ENCODE measurements at places on chromosomes 7 and 10.

DNA sequence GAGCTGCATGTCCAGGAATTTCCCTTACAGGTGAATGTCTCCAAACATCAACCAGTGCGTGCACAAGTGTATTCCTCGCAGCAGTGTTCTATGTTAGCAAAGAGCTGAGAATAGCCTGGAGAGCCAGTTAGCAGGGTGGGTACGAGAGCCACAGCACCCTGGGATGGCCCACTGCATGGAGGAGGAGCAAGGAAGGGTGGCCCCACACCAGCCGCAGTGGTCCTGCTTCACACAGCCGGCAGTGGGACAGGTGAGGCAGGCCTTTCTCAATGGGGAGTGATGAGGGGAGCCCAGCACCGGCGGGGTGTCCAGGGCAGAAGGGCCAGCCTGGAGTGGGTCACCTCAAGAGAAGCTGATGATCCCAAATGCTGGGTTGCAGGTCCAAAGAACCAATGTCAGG, 240.7 kb downstream of the TCERG1L start:
- no peak overlapping the region for H3K27ac ChIP-seq
- no peaks in the 10 kb centered on the region for H3K36me3 ChIP-seq

GRCh38 chr10:71622616-71623015, 97.0 kb downstream of the C10orf105 start:
- peaks cover 22% of the 10 kb centered on the region for H3K4me1 ChIP-seq
- peak overlapping the region; percentile 58 for H3K27ac ChIP-seq
- H3K27me3 ChIP-seq = no peaks in the 10 kb centered on the region

- H3K4me1 ChIP-seq = no peaks in the 10 kb centered on the region
- no peaks in the 10 kb centered on the region for H3K36me3 ChIP-seq
- no peak for DNase-seq
- no peak overlapping the region for H3K27ac ChIP-seq
- no peaks in the 10 kb centered on the region for H3K27me3 ChIP-seq
Measured at GRCh38 chr7:139799586-139799985, 21.8 kb upstream of the HIPK2 start.

- no peaks in the 10 kb centered on the region for H3K36me3 ChIP-seq
- DNase-seq = no peak
- no peaks in the 10 kb centered on the region for H3K4me1 ChIP-seq
- no peak overlapping the region for H3K4me3 ChIP-seq
- no peaks in the 10 kb centered on the region for H3K27me3 ChIP-seq
Measured at GRCh38 chr7:33137103-33137502, 7.7 kb downstream of the BBS9 start.

DNA sequence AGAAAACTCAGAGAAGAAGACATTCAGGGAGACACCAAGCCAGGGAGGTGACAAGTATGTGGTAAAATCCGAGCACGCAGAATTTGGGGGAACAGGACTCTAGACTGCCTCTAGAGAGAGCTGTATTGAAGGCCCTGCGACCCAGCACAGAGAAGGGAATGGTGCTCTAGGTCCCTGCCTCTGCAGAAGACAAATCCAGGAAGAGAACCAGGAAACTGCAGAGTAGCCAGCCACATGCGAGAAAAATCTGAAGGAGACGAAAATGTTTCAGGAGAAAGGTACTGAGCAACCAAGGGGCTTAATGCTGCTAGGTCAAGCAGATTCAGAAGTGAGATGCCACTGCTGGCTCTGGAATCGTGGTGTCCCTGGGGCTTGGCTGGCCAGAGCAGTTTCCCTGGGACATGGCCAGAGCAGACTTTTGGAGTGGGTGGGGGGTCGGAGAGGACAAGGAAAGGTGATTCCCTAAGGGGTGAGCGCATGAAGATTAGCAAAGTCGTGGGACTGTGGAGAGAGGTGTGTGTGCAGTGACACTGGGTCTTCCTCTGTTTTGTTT, 158.0 kb upstream of the KLF6 start:
- H3K4me3 ChIP-seq = no peak overlapping the region
- H3K27ac ChIP-seq = no peak overlapping the region
- H3K27me3 ChIP-seq = no peaks in the 10 kb centered on the region
- no peak for DNase-seq
- peaks cover 13% of the 10 kb centered on the region for H3K4me1 ChIP-seq
- peaks cover 2% of the 10 kb centered on the region for H3K36me3 ChIP-seq

DNA sequence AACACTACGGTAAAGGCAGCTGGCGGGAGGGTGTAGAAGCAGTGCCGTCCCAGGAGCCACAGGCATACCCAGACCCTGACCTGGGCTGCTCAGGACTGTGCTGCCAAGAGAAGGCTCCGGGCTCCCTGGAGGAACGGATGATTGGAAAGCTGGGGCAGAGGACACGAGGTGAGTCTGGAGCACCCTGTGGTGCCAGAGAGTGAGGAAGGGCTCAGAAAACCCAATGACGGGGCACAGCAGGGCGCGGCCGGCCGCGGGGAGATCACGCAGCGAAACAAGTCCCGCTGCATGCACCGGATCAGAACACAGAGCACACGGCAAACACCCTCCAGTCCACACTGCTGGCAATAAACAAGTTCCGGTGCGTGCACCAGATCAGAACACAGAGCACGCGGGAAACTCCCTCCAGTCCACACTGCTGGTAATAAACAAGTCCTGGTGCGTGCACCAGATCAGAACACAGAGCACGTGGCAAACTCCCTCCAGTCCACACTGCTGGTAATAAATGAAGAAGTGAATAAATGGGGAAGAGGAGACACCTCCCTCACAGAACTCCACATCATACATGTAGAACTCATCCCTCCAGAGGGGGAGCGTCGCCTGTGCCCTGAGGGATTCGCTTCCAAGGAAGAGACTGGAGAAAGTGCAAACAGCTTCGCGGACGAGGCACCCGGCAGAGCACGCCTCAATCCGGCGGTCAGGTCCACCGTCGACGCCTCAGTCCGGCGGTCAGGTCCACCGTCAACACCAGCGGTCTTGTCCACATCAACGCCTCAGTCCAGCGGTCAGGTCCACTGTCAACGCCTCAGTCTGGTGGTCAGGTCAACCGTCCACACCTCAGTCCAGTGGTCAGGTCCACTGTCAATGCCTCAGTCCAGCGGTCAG, 265.0 kb downstream of the MAD1L1 start:
- H3K27ac ChIP-seq = no peak overlapping the region

DNA sequence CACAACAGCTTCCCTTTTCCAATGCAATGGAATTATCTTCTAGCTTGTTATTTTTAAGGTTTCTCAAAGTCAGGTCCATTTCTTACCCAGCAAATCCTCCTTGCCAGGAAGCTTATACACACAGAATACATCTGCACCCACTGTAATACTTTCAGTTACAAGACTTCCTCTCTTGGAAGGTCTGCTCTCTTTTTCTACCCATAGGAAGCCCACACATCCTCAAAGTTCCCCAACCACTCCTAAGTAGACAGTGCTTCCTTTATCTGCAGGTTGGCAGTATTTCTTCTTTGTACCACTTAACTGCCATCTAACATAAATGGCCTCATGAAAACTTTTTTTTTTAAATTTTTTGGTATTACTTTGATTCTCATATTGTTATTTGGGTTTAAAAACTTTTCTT, 155.6 kb downstream of the TAX1BP1 start:
- no peaks in the 10 kb centered on the region for H3K27me3 ChIP-seq
- H3K4me3 ChIP-seq = no peak overlapping the region
- DNase-seq = no peak
- no peak overlapping the region for H3K27ac ChIP-seq
- no peaks in the 10 kb centered on the region for H3K4me1 ChIP-seq
- no peaks in the 10 kb centered on the region for H3K36me3 ChIP-seq

- no peak overlapping the region for H3K27ac ChIP-seq
- H3K4me3 ChIP-seq = no peak overlapping the region
- no peaks in the 10 kb centered on the region for H3K27me3 ChIP-seq
- DNase-seq = no peak
- H3K4me1 ChIP-seq = no peaks in the 10 kb centered on the region
- no peaks in the 10 kb centered on the region for H3K36me3 ChIP-seq
Measured at GRCh38 chr7:90897961-90898469, 301.9 kb downstream of the CDK14 start.

DNA sequence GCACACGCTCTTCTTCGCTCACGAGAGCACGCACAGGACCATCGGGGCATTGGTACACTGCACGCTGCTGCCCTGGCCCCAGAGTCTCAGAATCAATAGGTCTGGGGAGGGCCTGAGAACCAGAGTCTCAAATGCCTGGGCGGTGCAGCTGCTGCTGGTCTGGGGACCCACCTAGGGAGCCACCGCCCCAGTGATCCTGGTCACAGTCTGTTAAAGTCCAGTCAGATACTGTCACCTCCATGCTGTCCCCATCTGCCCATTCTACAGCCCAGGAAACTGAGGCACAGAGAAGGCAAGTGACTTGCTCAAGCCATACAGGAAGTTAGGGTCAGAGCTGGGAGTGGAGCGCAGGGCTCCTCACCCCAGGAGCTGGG, 38.0 kb downstream of the ZCCHC24 start:
- H3K27me3 ChIP-seq = no peaks in the 10 kb centered on the region
- no peak overlapping the region for H3K4me3 ChIP-seq
- H3K36me3 ChIP-seq = no peaks in the 10 kb centered on the region
- H3K4me1 ChIP-seq = peaks cover 42% of the 10 kb centered on the region
- DNase-seq = no peak
- H3K27ac ChIP-seq = no peak overlapping the region

DNA sequence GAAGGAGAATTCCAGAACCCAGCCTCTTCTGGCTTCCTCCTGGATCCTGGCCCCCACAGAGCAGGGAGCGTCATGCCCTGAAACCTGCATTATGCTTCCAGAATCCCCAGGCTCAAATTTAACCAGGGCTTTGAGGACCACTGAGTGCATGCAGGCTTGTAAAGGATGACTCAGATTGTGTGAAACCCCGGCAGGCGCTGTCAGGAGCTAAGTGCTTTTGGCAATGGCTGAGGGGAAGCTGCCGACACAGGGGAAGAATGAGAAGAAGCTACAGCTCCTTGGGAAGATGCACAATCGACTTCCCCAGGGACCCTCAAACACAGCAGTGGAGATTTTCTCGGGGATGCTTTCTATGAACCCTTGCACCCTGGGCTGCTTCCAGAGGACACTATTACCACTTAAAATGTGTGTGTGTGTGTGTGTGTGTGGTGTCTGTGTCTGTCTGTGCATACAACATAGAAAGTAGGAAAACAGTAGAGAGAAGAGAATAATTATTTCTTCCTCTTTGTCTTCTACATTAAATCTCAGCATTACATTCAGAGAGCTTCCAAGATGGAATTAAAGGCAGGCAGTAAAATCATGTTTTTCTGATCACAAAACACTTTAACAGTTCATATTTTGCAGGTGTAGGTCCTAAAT, 183.5 kb upstream of the INHBA start:
- no peak for DNase-seq
- no peak overlapping the region for H3K4me3 ChIP-seq
- no peak overlapping the region for H3K27ac ChIP-seq
- peaks cover 8% of the 10 kb centered on the region for H3K4me1 ChIP-seq
- H3K36me3 ChIP-seq = peaks cover 3% of the 10 kb centered on the region

DNA sequence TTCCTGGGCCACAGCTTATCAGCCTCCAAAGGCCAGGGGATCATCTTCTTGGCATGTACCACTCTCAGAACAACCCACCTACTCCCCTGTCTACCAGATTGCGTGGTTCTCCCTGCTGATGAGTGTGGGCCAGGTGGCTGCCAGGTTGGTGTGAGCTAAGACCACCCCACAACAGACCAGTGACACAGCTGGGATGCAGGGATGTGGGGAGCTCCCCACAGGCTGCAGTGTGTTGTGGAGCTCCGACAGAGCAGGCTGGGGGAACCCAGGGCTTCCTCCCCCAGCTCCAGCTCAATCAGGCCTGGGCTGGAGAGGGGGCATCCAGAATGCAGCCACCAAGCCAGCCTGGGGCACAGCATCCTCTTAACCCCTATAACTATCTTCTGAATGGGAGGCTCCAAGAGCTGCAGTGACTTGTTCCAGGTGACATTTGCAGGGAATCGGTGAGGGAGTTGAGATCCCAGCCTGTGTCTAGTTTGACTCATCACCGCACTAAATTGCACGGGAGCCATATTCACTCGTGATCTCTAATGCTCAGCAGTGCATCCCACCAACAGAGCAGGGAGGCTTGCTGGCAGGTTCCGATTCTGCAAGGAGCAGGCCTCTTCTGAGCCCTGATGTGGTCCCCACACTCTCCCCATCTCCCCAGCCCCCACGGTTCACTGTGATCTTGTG, 596 bp upstream of the GDF2 start:
- H3K27ac ChIP-seq = no peak overlapping the region
- H3K36me3 ChIP-seq = no peaks in the 10 kb centered on the region
- H3K27me3 ChIP-seq = no peaks in the 10 kb centered on the region
- H3K4me3 ChIP-seq = no peak overlapping the region
- no peak for DNase-seq
- H3K4me1 ChIP-seq = no peaks in the 10 kb centered on the region

All from trophoblast cell (in vitro differentiated cells and primary cell).